Stimulated activated CD8-positive, alpha-beta memory T cell treated with anti-CD3 and anti-CD28 coated beads, Interleukin-4, amount 100 ng/mL, for 24 hours (primary cell): ENCODE measurements at places on chromosomes 3 and 15.

- DNase-seq: no peak
Measured at GRCh38 chr15:62976301-62976881, 66.2 kb upstream of the TPM1 start.

- DNase-seq: no peak
Measured at GRCh38 chr15:42016971-42017370, 3.9 kb downstream of the PLA2G4E start.

DNA sequence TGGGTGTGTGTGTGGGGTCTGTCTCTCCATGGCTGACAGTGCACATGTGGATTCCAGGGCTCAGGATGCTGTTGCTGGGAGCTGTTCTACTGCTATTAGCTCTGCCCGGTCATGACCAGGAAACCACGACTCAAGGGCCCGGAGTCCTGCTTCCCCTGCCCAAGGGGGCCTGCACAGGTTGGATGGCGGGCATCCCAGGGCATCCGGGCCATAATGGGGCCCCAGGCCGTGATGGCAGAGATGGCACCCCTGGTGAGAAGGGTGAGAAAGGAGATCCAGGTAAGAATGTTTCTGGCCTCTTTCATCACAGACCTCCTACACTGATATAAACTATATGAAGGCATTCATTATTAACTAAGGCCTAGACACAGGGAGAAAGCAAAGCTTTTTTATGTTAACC is 10.5 kb downstream of the ADIPOQ start:
- DNase-seq: no peak

DNA sequence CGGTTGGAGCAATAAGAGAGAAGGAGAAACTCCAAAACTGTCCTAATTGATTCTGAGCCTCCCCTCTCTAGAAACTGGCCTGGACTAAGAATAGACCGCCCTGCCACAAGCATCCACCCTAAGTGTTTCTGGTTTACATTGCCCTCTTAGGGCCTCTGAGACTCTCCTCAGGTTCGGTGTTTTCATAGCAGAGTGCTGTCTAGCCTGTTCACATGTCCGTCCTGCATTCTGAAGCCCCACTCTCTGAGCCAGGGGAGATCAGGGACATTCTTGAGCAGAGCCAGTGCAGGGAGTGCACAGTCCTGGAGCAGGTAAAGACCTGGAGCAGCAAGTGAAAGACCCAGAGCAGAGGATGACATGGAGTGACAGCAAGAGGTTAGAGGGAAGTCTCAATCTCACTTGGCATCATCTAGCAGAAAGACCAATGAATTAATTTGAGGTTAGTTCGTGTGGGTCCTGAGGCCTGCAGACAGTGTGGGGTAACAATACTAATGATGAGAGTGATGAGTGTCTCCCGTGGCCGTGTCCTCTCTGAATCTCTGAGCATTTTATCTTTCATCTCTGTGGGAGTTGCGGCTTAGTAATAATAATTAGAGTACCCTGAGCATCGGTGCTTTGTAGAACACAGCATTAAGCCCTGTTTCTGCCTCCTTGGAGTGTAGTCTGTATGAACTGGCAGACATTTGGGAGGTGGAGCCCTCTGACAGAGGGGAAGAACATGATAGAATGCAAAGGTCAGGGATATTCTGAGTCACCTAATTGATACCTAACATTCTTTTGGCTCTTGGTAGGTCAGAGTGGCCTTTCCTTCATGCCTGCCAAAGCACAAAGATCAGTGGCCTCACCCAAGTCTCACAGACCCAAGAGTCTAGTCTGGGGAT is 24.6 kb downstream of the MAPKBP1 start:
- no peak for DNase-seq

DNA sequence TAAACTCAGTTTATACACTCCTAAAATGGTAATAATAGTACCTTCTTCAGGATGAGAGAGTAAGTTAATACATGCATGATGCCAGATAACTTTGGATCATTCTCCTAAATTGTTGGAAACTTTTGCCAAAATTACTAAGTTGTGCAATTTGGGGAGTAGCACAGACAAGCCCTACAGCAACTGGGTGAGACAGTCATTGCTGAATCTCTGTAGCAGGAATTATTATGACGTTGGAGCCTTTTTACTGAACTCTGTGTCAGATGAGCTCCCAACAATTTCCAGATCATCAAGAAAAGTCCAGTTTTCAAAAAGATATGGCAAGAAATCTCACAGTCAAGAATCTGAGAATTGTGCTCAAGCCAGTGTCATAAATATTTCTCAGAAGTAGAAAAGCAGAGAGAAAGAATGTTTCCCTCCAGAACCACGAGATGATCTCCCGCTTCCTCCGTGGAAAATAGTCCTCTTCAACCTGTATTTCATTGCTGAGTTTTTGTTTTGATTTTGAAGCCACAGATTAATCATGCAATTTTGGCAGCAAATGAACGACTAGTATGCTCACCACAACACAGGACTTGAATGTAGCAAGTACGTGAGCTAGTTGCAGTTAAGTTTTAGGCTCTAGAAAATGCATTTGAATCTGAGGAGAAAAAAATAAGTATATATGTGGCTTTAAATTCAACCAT is 485.4 kb downstream of the CNTN6 start:
- no peak for DNase-seq

- no peak for DNase-seq
Measured at GRCh38 chr3:121595765-121596406, 2.7 kb downstream of the FBXO40 start.

DNA sequence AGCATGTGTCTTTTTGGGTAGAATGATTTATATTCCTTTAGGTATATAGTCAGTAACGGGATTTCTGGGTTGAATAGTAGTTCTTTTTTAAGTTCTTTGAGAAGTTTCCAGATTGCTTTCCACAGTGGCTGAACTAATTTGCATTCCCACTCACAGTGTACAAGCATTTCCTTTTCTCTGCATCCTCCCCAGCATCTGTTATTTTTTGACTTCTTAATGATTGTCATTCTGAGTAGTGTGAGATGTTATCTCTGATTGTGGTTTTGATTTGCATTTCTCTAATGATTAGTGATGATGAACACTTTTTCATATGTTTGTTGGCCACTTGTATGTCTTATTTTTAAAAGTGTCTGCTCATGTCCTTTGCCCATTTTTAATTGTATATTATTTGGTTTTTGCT is 337.6 kb downstream of the EFHB start:
- DNase-seq: no peak

DNA sequence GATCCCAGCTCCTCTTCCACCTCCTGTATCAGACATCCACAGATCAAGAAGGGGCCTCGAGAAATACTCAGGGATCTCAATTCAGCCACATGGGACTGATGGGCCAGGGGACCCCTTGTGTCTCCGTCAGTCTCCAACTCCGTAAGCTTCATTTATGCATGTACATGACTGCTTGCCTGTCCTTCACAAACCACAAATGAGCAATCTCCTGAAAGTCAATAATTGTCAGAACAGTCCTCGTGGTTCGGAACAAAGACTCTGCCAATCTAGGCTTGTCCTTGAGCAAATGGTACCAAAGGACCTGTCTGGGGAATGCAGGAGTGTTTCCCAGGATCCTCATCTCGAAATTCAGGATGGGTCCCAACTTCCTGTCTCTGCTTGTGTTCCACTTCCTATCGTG is 20.8 kb downstream of the SLC12A8 start:
- no peak for DNase-seq

GRCh38 chr15:66905954-66906353 is 159.4 kb upstream of the SMAD3 start:
- DNase-seq: no peak

- DNase-seq: no peak
Measured at GRCh38 chr3:115062009-115062408, 85.1 kb downstream of the ZBTB20 start.

DNA sequence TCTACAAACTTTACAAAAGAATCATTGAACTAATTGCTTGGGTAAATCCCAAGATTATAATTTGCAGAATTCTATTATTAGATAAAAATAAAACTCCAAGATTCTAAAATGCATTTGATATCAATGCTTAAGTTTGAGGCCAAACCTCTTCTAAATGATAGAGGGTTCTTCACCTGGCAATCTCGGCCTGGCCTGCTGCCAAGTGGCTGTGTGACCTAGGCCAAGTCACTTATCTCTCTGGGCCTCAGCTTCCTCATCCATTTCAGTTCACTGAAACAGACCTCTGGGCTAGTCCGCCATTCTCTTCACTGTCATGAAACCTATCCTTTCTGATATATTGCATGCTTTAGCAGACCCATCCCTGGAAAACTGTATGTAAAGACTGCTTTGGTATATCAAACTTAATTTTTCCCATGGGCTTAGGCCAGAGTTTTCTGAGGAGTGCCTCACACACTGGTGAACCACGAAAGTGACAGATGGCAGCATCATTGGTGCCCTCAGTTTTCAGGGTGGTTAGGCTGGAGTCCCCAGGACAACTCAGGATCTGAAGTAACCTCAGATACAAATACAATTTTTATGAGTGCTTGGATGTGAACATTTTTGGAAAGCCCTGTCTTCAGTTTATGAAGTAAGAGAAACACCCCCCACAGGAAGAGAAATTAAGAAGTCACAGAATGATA is 21.8 kb downstream of the NUDT16 start:
- no peak for DNase-seq

DNA sequence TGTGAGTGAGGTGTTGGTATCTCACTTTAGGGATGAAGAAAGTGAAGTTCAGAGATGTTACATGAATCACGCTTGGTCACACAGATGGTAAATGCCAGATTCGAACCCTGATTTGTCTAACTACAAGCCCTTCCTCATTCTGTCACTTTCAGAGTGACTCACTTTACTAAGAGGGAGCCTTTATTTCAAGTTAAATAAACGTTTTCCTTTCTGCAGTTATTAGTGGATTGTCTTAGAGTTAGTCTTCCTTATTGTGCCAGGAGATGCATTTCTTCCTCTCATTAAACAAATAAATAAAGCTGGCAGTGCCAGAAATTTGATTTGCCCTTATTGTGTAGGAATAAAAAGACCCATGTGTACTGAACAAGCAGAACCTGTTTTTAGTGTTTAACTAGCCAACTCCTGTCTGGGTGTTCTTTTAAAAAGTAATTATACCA is 162.5 kb downstream of the AKAP13 start:
- DNase-seq: no peak

DNA sequence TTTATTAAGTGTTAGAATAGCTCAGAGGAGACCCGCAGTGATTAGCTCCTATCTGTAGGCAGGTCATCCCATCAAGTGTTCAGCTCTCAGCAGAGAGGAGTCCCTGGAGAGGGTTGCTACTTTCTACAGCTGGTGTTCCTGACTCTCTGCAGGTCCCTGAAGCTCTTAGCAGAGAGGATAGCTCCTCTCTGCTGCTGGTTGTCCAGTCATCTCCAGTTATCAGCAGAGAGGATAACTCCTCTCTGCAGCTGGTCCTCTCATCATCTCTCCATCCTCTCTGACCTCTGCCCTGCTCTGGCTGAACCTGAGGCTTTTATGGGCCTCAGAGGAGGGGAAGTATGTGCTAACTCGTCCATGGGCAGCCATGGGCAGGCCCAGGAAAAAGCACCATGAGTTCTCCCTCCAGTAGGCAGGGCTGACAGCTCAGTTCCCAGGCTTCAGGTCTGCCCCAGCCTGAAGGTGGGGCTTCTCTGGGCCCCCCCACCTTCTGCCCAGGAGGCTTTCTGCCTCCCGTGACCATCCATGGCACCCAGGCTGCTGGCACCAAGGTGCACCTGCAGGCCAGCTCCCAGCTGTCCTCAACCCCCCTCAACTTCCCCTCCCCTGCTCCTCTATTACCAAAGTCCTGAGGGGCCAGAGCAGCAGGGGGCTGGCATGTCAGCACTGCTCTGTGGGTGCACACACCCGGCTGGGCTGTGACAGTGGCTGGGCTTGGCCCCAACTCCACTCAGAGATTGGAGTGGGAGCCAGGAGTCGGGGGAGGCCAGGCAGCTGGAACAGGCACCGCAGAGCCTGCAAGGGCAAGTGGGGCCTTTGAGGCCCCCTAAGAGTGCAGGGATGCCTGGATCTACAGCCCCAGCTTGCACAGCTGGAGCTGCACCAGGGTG is 98.9 kb upstream of the FRMD4B start:
- DNase-seq: no peak

DNA sequence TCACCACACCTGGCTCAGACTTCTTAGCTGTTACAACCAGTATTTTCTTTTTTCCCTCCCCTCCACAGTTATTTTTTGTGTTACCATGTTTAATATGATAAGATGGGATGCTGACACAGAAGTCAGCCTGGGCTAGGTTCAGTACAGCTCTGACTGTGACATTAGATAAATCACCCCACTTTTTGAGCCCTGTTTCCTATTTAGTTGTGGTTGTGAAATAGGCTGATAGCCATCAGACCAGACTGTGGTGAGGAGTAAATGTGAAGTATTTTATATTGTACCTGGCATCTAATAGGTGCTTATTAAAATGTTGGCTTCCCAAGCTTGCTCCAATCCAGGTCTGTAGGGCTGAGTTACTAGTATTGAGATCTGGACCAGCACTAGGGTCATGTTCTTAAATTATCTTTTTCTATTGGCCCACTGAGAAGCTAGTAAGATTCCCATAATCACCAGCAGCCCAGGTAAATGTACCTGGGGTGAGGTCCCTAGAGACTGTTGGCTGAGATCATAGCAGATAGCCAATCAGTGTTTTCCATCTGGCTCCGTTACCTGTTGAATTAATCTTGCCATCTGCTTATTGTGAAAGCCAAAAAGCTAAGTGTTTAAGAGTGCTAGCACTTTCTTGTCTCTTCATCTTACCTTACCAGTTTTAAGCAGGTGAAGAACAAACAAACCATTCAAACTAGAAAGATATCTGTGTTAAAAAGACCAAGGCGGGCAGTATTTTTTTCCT is 61.0 kb downstream of the CCK start:
- DNase-seq: no peak

GRCh38 chr15:34366271-34367065 is 528 bp downstream of the LPCAT4 start:
- DNase-seq: no peak

- no peak for DNase-seq
Measured at GRCh38 chr3:126524429-126524988, 554 bp downstream of the CHST13 start.

- DNase-seq: no peak
Measured at GRCh38 chr15:25691544-25692430, 171.3 kb downstream of the ATP10A start.

DNA sequence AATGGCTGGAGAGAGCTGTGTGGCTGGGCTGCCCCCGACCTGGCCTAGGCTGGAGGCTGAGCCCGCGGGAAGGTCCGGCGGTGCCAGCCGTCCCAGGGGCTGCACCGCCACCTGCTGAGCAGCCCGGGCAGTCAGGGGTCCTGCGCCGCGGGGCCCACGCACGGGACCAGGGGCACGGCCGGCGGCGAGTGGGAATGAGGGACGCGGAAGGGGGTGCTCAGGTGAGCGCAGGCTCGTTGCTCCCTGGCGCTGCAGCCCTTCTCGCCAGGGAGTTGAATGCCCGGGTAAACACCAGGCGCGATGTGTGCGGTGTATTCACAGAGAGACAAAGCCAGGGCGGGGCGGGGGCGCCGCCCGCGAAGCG is 666 bp upstream of the SEMA3F start:
- no peak for DNase-seq

- DNase-seq: no peak
Measured at GRCh38 chr15:94582368-94582767, 351.0 kb downstream of the MCTP2 start.

DNA sequence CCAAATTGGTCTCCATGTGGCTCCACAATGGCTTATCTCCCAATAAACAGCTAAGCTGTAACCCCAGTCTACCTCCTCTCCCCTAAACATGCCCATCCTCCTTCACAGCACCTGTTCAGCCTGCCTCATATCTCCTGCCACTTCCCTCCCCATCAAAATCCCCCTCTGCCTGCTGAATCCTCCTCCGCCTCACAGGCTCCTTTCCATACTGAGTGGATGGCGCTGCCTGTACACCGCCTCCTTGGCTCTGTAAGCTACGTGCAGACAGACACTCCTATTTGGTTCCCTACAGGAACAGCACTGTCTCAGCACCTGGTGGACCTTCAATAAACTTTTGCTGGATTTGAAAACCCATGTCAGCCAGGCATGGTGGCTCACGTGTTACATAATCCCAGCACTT is 53.7 kb downstream of the ADCY5 start:
- DNase-seq: no peak
